ENCODE measurements at places on chromosomes 16 and 17.

GRCh38 chr16:21163576-21163975, 5.1 kb downstream of the LDAF1 start:
- no peak for DNase-seq

DNA sequence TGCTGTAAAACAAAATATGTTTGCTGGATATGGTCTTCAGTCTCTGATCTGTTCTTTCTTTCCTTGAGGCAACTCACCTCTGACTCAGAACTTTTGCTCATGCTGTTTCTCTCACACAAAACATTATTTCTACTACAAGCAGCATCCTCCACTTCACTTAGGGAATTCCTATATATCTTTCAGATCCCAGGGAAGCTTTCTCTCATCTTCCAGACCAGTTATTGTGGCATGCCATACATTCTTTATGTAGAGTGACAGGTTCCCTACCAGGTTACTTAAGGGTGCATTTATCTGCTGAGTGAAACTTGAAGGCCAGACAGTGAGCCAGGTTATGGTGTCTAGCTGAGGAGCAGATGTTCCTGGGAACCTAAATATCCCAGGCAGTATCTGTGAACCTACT, 1226.0 kb downstream of the CDH8 start:
- DNase-seq: no peak

GRCh38 chr16:28264656-28265055, 27.7 kb upstream of the SBK1 start:
- no peak for DNase-seq

DNA sequence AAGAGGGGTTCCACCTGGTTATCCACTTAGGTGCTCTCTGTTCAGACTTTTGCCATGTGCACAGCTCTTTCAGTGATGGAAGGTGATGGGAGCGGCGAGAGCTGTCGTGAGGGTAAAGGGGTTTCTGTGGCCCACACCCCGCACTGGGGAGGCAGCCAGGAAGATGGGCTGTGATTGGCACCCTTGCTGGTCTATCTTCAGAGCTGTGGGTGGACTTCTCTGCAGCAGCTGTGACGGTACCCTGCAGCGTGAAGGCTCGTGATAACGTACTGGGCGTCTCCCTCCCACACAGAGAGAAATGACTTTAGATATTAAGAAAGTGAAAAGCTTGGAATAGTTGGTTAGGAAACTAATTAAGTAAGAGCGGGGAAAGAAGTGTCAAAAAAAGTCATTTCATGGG, 45.8 kb downstream of the MPRIP start:
- no peak for DNase-seq

DNA sequence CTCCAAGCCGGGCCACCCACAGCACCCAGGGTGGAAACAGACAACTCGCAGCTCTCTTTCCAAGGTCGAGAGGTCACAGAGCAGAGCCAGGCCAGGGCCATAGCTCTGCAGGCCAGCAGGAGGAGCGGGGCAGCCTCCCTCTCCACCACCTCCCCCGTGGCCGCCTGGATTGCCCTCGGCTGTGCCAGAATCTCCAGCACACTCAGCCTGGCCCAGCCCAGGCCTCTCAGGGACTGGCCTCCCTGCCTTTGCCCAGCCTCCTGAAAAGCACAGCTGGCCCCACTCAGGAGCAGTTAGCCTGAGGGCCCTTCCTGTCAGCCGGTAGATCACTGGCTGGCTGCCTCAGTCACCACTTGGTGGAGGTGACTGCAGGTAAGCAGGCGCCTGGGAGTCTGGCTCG, 85.8 kb upstream of the SEC14L1 start:
- DNase-seq: no peak

DNA sequence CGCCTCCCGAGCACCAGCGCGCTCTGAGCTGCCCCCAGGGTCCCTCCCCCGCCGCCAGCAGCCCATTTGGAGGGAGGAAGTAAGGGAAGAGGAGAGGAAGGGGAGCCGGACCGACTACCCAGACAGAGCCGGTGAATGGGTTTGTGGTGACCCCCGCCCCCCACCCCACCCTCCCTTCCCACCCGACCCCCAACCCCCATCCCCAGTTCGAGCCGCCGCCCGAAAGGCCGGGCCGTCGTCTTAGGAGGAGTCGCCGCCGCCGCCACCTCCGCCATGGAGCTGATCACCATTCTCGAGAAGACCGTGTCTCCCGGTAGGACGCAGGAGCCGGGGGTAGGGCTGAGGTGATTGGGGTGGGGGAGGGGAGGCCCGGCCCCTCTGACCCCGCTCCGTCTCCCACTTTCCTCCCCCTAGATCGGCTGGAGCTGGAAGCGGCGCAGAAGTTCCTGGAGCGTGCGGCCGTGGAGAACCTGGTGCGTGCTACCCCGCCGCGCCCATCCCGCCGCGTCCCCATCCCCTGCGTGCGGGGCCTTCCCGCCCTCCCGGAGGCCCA, 329 bp downstream of the KPNB1 start:
- no peak for DNase-seq

GRCh38 chr17:77834170-77835115, 124.1 kb upstream of the TNRC6C start:
- DNase-seq: peak; percentile 75

DNA sequence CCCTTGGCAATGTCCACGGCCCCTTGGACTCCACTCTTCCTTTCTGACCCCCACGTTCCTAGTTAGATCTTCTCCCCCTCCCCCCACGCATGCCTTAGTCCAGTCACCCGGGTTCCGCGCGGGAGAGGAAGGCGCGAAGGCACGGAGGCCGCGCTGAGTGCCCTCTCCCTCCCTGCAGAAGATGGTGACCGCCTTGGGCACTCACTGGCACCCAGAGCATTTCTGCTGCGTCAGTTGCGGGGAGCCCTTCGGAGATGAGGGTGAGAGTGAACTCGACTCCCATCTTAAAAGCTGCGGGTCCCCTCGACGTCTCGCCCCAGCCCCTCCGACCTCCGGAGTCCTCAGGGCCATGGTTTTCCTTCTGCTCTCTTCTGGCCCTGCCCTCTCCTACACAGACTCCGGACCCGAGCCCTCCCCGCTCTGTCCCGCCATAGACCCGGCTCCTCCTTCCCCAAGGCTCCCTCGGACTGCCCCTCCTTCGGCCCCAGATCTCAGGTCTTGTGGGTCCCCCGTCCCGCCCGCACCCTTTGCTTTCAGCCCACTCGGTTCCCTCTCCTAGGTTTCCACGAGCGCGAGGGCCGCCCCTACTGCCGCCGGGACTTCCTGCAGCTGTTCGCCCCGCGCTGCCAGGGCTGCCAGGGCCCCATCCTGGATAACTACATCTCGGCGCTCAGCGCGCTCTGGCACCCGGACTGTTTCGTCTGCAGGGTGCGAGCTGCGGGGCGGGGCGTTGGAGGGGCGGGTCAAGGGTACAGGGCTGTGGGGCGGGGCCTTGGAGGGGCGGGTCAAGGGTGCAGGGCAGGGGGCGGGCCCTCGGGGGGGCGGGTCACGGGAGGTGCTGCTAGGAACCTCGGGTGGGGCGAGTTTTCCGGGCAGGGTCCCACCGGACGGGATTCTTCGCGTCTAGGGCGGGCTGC, 4.6 kb downstream of the TGFB1I1 start:
- peak; percentile 92 for DNase-seq

GRCh38 chr16:51050377-51050706, 100.7 kb downstream of the SALL1 start:
- no peak for DNase-seq

GRCh38 chr17:29615492-29616299, 7.0 kb downstream of the CORO6 start:
- DNase-seq: peak; percentile 91
